ENCODE measurements at places on chromosomes 11 and 22. TPM values are rescaled to one million over a fixed set of nuclear protein-coding genes. Genes with fewer than 3 reads are reported as not detected.

Gene CYTH4
- total RNA-seq, result 10.5 TPM

GRCh38 chr11:119111361-119111925 is 4.3 kb downstream of the C2CD2L start:
- DNase-seq, result no peak

Gene OR51G2
- total RNA-seq, result not detected

- DNase-seq, result no peak
These were observed 113.6 kb downstream of the MICAL3 start for GRCh38 chr22:17910561-17911311.

DNA sequence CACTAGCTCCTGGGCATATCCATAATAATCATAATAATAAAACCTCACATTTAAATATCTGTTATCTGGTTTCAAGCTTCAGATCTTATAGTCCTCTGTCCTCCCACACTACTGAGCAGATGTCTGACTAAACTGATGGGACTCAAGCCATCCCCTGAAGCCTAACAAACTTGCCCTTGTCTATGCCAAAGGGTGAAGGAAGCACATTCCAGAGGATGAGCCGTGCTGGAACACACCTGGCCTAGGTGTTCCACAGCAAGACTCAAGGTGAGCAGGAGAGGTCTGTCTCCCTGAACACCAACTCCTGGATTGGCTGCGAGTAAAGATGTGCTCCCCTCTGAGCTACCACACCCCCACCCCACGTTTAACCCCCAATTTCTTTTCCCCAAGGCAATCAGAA is 14.7 kb downstream of the SCUBE2 start:
- DNase-seq, result no peak

Gene JAML
- 16.0 TPM for total RNA-seq

DNA sequence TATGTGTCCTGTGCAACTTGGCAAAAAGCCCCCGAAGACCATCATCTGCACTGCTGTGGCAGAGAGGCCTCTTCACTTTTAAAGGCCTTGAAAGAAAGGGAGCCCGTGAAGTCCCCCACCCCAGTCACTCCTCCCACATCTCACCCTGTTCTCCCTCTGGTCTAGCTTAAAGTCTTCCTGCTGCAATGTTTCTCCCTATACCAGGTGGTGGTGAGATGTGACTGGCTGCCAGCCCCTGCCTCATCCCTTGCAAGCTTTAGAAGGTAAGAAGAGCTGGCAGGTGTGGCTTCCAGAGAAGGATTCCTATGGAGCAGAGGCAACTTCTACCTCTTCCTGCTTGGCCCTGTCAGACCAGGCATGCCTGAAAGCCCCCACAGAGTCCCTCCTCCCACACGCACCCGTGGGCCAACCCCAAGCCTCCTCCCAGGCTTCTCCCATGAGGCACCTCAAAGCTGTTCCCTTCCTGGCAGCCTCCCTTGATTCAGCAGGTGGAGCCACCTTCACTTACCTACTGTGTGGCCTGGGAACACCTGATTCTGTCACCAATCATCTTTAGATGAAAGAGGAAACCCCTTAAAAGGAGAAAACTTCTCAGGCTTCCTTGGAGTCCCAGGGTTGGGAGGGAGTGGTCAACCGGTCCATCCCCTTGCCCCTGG is 4.0 kb upstream of the TRIM29 start:
- no peak for DNase-seq

Gene GALNT18
- total RNA-seq, result 25.9 TPM
